ENCODE measurements at places on chromosomes 11 and 22. TPM values are rescaled to one million over a fixed set of nuclear protein-coding genes. Genes with fewer than 3 reads are reported as not detected.

Gene ANO3
- not detected for total RNA-seq

Gene ELF5
- not detected for total RNA-seq

Gene POU2AF1
- not detected for total RNA-seq

Gene C22orf31
- total RNA-seq, result not detected

Gene KDM4D
- 0.49 TPM for total RNA-seq

Gene XKR3
- not detected for total RNA-seq

Gene SPINDOC
- 17.8 TPM for total RNA-seq

Gene KRTAP5-11
- total RNA-seq, result not detected

Gene CASP12
- 3.7 TPM for total RNA-seq

Gene GPR83
- under 0.01 TPM for total RNA-seq

Gene HBG2
- not detected for total RNA-seq

Gene TYR
- total RNA-seq, result not detected

Gene ZNF408
- 3.7 TPM for total RNA-seq

Gene HDAC10
- total RNA-seq, result 33.9 TPM

Gene CRYBB3
- not detected for total RNA-seq

Gene OR6T1
- total RNA-seq, result not detected

Gene CCDC88B
- 2.4 TPM for total RNA-seq

Gene OR10G7
- not detected for total RNA-seq

Gene PGAP2
- 6.8 TPM for total RNA-seq

Data from bladder microvascular endothelial cell (primary cell).